Keratinocyte (primary cell): ENCODE measurements at places on chromosomes 11 and 22. TPM values are rescaled to one million over a fixed set of nuclear protein-coding genes. Genes with fewer than 3 reads are reported as not detected.

DNA sequence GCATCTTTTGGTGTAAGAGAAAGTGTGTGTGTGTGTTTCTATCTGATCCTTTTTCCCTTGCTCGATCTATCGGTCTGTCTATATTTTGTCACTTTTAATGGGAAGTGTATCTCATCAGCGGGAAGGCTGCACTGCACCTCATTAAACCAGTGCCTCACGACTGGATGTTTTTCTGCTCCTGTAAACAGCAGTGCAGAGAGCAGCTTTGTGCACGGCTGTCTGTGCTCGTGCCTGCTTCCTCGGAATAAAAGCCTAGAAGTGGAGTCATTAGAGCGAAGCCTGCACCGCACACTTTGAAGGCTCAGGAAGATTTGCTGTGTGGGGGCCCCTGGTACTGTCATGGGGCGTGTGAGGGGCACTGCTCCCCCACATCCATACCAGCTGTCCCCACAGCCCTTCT is 27.0 kb upstream of the PARVG start:
- DNase-seq: no peak

GRCh38 chr11:79610678-79611077 is 169.8 kb upstream of the TENM4 start:
- no peak for DNase-seq

- DNase-seq: no peak
Measured at GRCh38 chr22:45441138-45441537, 27.6 kb downstream of the RIBC2 start.

Gene SMTNL1
- not detected in 3 replicates for polyA plus RNA-seq

DNA sequence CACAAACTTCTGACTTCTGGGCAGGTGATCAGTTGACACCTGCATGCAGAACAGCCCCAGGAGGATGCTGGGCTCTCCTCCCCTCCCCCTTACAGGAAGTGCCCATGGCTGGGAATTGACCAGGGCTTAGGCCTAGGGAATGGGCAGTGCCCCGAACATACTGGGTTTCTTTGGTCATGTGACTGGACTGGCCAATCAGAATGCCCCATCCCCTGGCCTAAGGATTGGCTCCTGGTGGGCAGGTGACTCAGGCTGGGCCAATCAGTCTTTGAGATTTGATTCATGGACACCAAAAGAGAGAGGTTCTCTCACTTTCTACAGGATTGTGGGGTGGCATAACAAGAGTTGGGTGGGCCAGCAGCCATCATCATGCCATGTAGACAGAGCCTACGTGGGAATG is 37.1 kb downstream of the MCM5 start:
- no peak for DNase-seq

DNA sequence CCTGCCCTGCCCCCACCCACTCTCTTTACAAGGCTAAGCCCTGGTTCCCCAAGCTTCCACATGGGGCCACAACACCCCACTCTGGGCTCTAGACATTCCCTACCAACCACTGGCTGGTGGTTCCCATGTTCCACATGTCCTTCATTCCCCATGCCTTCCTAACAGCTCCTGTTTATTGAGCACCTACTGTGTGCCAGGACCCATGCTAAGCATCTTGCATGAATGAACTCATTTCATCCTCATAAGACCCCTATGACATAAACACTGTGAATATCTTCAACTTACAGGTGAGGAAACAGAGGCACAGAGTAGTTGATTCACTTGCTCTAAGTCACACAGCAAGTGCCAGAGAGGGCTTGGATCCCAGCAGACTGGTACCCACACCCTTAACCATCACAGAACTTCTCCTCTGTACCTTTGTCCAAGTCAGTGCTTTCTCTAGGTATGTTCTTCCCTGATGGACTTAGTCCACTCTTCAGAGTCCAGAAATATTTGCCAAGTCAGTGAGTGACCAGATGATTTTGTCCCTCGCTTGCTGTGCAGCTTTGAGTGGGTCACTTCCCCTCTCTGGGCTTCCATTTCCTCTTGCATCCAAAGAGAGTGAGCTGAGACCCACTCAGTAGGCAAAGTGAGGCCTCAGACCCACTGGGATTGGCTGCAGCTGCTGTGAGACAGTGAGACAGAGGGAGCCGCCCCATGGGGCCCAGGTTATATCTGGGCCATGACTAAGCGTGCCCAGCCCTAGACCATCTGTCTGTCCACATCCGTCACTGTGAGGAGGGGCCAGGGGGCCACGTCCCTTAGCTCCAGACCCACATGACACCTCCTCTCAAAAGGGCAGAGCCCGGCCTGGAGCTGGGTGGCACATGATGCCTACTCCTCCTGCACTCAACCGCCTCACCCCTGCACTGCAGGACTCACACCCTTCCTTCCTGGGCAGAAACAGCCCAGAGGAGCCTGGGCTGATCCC is 132.4 kb downstream of the MN1 start:
- no peak for DNase-seq

- DNase-seq: no peak
Measured at GRCh38 chr11:16911658-16912057, 102.6 kb downstream of the PLEKHA7 start.

DNA sequence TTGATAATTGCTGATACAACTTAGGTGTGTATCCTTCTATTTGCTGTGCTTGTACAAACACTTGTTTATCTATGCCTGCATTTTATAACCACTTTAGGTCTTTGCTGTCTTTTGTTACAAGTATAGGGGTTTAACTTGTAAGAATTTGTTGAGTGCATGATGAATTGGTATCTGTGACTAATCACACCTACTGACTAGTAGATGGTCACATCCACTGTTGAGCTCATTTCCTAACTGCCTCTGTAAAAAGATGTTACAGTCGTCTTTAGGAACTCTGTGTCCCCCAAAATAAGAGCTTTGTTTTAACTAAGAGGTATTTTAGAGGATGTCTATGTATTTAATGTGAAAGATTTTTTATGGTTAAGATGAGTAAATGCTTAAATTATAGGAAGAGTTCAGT is 60.5 kb downstream of the HIPK3 start:
- DNase-seq: no peak

DNA sequence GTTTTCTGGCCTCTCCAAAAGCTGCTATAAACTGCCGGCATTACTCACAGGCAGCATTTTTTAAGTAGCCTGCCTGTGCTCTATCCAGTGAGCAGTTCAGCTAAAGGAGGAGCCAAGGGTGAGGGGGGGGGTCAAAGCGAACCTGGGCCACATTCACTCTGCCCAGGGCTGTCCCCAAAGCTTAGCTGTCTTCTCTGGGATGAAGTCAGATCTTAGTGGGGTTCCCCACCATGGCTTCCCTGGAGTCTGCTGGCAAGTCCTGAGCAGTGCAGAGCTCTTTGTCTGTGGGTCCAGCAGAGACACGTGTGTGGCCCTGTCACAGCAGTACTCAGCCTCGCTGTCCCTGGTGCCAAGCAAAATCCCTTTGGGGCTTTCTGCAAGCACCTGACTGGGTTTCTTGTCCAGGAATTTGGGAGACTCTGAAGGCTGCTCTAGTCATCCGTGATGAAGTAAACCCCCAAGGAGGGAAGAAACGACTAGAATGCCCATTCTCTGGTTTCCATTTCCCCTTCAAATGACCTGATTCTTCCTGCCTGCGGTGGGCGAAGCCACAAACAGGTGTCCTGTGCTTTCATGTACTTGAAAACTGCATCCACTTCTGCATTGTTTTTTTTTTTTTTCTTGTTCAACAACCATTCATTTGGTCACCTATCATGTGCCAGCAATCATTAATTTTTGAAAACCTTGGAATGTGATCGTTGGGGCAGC is 2.6 kb downstream of the KCNJ5 start:
- DNase-seq: no peak
